ENCODE measurements at places on chromosomes 12 and 14.

DNA sequence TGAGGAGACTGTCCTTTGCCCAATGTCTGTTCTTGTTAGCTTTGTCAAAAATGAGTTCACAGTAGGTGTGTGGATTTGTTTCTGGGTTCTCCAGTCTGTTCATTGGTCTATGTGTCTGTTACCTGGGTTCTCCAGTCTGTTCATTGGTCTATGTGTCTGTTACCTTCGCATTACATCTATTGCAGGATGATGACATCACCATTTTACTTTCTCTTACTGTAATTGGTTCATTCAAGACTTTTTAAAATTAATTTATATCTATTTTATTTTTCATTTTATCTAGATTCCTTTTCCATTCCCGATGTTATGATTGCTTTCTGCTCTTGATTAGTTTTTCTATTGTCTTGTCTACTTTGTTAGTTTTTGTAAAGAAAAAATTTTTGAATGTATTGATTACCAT is 615.5 kb downstream of the SOX5 start:
- no peak for ATAC-seq

DNA sequence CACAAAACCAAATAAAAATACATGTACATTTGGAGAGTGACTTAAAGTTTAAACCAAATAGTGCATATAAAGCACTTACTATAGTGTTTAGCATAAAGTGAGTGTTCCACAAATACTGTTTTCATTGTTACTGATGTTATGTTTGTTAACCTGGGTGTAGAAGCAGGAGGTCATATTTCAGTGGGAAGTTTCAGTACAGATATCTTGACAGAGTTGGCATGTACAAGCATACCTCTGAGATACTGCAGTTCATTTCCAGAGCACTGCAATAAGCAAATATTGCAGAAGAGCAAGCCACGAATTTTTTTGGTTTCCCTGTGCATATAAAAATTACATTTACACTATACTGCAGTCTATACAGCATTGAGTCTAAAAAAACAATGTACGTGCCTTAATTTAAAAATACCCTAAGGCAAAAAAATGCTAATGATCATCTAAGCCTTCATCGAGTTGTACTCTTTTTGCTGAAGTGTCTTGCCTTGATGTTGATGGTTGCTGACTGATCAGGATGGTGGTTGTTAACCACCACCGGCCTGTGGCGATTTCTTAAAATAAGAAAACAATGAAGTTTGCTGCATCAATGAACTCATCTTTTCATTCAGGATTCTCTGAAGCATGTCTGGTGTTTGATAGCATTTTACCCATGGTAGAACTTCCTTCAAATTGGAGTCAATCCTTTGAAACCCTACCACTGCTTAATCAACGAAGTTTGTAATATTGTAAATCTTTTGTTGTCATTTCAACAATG is 361.1 kb upstream of the RPL10L start:
- ATAC-seq = no peak

GRCh38 chr12:9597365-9597764 is 10.4 kb downstream of the KLRB1 start:
- ATAC-seq = no peak

DNA sequence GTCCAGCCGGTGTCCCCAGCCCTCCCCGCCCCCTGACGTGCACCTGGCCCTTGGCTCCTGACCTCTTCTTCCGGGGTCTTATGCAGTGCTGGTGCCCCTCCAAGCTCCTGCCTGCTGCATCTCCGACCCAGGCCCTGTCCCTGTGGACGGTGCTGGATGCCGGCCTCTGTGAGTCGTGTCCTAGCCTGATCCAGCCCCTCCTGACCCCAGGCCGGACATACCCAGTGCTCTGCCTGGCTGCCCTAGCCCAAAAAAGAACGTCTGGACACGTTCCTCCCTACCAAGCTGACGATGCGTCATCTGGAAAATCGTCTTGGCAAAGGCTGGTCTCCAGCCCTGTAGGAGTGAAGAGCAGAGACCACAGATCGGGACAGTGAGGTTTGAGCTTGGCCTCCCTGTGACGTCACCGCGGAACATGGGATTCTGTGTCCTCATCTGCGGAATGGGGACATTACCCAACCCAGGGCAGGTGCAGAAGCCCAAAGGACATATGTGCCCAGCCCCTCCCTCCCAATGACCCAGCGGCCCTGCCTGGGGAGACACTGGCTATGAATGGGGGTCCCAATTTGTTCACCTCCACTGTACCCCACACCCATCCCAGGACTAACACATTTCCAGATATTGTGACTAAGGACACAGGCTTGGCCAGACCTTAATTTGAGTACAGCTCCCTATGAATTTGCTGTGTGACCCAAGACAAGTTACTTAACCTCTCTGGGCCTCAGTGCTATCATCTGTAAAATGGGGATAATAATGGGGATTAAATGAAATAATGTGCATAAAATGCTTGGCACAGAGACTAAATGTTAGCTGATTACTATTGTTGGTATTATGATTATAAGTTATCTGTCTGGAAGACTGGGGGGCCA is 51.0 kb upstream of the BCL11B start:
- no peak for ATAC-seq

GRCh38 chr12:85568395-85569103 is 267.7 kb downstream of the RASSF9 start:
- no peak for ATAC-seq

DNA sequence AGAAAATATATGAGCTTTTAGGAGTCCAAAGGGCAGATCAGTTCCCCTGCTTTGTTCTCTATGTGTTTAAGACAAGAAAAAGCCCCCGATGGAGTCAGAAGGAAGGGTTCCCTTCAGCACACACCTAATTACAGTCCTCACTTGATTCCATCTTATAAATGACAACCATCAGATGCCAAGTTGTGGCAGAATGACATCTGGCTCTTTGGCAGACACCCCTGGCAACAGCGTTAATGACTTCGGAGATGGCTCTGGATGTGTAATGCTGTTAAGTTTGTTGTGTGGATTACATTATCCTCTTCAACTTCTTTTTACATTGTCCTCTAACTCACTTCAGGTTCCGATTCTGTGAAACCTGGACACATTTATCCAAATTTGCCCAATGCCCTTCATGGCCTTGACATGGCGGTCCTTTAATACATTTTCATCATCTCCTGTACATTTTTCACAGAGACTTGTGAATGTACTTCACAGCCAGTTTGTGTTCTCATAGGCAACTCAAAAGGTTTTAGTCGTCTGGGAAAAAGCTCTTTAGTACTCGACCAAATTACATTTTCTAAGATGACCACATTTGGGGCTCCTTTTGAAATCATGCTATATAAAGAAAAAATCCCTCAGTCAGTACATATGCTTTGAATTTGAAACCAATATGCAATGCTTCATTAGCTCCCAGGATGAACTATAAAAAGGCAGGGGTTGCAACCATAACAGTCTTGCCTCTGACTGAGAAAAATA is 667.8 kb downstream of the NOVA1 start:
- ATAC-seq = no peak
